ENCODE measurements at places on chromosomes 7 and 10. TPM values are rescaled to one million over a fixed set of nuclear protein-coding genes. Genes with fewer than 3 reads are reported as not detected.

Gene STEAP1B
- 0.23 TPM for total RNA-seq

DNA sequence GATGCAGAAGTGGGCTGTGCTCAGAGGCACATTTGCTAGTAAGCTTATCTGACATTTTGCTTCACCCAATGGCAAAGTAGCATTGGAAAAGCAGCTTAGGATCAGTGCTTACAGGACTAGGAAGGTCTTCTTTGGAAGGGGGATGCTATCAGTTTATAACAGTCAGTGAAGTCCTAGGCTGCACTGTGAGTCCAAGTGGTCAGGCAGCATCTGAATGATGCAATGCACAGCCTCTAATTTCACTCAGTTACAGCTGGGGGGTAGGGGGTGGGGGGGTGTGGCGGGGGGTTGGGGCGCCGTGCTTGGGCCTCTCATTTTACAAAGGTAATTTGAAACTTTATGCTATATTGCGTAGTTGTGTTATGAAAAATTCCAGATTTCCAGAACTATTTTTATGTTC is 652.3 kb upstream of the MGMT start:
- DNase-seq: no peak

- DNase-seq: no peak
Measured at GRCh38 chr7:1156782-1157535, 3.0 kb downstream of the ZFAND2A start.

GRCh38 chr10:90462749-90463470 is 394.9 kb downstream of the HTR7 start:
- no peak for DNase-seq

- peak; percentile 91 for DNase-seq
Measured at GRCh38 chr10:11164803-11165590, 147.3 kb downstream of the CELF2 start.

DNA sequence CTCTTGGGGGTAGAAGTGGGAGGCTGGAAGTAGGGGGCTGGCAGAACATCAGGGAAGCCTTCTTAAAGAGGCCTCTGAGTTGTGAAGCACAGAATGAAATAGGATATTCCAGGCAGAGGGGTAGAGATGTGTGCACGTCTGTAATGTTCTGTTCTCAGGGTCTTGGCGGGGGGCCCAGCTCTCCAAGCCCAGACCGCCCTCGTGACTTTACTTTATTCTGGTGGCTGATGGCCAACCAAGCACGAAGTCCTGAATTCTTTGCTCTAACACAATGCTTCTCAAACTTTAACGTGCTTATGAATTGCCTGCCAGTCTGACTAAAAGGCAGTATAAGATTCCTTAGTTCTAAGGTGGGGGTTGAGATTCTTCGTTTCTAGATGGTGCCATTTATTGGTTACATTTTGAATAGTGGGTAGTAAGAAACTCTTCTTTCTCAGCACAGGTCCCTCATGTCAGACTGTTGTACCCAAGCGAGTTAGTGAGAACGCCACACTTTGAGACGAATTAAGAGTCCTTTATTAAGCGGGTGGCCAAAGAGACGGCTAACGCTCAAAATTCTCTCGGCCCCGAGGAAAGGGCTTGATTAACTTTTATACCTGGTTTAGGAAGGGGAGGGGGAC is 8.2 kb downstream of the PRXL2A start:
- DNase-seq: no peak

DNA sequence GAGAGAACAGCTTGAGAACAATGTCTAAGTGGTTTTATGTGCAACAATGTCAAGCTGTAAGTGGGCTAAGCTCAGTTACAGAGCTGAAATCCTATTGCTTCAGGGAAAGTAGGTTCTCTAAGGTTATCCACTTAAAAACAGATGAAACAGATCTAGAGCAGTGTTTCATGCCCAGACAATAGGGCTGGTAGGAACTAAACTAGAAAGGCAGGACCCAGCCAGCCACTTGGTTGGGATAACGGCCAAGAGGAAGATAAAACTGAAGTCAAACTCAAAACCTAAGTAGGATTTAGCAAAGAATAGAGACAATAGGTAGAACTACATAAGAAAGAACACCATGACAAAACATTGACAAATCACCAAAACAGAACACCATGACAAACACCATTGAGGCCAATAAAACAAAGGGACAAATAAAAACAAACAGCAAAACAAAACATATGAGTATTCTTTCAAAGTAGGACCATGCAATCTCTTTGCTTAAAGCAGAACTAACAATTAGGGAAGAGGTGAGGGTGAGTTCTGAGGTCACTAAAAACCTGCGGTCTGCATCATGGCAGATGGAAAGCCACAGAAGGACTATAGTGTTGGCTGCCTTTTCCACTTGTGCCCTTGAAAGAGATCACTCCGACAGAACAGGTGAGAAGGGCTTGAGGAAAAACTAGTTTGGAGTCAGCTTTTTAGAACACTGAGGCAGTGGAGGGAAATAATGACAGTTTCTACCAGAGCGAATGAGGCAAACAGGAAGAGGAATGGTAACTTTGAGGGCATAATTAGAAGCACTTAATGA is 81.0 kb downstream of the HGF start:
- no peak for DNase-seq

Data from activated CD4-positive, alpha-beta T cell treated with anti-CD3 and anti-CD28 coated beads for 36 hours (primary cell).